ENCODE measurements at places on chromosomes 3 and 15.

DNA sequence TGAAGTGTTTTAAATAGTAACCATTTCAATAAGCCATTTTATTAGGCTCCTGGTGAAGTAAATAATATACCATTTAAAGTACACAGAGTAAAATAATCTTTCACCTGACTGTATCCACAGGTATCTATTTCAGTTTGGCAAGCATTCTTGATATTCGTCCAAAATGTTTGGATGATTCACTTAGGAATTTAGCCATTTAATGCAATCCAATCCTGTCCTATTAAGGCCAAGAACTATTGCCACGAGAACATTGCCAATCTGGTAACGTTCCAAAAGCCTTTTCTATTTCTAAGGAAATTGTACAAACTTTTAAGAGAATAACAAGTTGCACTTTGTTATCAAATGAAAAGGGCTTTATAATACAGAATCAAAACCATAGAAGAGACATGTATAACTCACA lies 209.8 kb upstream of the THRB start:
- no peak for DNase-seq

- no peak for DNase-seq
These were observed 130.0 kb upstream of the NANOGP8 start for GRCh38 chr15:35215093-35215492.

GRCh38 chr15:58517682-58518525 lies 86.1 kb downstream of the LIPC start:
- DNase-seq = no peak

- DNase-seq = no peak
These were observed 46.0 kb upstream of the RYK start for GRCh38 chr3:134296616-134297015.

DNA sequence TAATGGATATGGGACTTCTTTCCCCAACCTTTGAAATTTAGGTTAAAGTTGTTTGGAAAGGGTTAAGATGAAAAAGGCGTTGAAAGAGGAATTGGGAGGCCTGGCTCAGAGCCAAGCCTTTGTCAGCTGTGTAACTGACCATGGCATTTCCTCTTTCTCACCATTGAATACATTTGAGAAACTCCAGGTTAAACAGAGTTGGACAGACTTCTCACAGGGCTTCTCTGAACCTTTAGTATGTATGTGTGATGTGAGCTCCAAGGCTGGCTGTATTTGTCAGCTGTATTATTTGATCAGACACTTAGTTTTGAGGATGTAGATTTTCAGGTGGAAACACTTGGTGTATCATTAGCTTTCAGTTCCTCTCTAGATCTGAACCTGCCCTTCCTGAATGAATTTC lies 136.4 kb upstream of the GOLGA6L4 start:
- no peak for DNase-seq

DNA sequence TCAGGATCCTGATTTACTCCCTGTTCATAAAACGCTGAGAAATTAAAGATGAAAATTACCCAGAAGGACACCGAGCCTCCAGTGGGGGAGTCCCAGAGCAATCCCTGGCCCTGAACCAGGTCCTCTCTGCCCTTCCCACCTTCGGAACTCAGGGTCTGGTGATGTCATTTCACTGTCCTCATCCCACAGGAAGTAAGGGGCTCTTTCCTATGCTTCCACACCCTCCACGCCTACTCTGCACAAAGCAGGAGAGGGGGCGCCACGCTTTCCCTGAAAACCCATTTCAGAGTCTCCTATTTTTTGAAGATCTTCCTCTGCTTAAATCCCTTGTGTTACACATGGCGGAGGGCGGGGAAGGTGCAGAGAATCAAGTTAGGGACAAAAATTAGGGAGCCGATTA lies 18.8 kb downstream of the MEGF11 start:
- no peak for DNase-seq

DNA sequence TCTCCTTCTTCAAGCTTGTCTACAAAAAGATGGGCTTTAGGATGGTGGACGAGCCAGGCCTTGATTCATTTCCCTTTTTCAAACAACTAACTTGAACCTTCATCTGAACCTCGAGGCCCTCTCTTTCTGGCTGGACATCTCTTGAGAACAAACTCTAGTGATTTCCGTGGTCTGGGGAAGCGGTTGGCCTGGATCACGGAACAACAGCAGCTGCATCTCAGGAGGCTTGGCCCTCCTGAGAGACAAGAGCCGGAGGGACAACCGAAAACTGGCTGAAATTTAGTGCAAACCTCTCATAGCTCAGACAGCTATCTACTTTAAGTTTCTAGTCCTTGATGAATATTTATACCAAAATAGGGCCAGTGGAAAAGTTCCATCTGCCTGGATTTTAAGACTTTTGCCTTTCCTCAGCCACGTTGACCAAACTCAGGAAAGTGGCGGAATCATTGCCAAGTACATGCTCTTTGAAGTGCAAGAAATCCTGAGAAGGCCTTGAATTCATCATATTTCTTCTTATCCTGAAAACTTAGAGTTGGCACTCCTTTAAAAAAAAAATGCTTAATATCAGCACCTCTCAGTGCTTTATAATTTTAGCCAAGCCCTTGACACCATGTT lies 14.5 kb downstream of the LMCD1 start:
- no peak for DNase-seq

- no peak for DNase-seq
These were observed 66.3 kb upstream of the SLC25A26 start for GRCh38 chr3:66154444-66154861.

DNA sequence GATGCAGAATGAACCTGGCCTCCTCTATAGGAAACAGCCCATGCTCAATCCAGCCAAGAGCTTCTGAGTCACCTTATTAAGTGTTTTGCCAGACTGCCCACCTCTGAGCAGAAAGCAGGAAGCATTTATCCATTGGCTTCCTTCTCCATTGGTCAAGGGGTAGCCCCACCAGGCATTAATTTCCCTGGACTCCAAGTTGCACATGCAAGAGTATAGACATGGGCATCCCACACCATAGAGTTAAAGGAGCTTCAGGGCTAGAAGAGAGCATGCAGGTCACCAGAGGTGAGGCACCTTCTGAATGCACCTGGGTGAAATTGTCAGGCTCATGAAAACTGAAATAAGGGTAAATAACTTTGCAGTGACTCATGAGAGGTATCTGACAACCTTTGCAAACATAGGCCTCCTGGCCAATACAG lies 230.8 kb upstream of the STAC start:
- no peak for DNase-seq

DNA sequence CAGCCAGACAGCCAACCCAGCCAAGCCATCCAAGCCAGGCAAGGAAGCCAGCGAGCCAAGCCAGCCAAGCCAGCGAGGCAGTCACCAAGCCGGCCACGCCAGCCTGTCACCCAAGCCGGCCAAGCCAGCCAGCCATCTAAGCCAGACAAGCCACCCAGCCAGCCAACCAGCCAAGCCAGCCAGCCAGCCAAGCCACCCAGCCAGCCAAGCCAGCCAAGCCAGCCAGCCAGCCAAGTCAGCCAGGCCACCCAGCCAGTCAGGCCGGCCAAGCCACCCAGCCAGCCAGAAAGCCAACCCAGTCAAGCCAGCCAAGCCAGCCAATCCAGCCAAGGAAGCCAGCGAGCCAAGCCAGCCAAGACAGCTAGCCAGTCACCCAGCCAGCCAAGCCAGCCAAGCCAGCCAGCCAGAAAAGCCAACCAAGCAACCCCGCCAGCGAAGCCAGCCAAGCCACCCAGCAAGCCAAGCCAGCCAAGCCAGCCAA lies 201.2 kb downstream of the GOLGA6L6 start:
- no peak for DNase-seq

DNA sequence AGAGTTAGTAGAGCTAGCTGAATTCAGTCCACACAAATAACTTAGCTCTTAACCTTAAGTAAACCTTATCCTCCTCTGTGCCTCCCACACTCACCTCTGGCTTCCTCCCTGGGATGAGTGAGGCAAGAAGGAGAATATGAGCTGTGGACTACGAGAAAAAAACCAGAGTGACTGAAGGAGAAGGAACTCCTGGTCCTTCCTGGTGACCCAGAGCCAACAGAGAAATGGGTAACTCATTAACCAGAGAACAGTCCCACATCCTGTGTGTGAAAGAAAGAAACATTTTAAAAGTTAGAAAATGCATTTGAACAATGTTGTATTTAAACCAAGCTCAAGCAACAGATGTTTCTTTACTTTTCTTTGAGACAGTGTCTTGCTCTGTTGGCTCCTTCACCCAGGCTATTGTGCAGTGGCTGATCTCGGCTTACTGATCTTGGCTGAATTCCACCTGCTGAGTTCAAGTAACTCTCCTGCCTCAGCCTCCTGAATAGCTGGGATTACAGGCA lies 27.5 kb upstream of the FAM81A start:
- no peak for DNase-seq
